ENCODE measurements at places on chromosomes 13 and 19.

DNA sequence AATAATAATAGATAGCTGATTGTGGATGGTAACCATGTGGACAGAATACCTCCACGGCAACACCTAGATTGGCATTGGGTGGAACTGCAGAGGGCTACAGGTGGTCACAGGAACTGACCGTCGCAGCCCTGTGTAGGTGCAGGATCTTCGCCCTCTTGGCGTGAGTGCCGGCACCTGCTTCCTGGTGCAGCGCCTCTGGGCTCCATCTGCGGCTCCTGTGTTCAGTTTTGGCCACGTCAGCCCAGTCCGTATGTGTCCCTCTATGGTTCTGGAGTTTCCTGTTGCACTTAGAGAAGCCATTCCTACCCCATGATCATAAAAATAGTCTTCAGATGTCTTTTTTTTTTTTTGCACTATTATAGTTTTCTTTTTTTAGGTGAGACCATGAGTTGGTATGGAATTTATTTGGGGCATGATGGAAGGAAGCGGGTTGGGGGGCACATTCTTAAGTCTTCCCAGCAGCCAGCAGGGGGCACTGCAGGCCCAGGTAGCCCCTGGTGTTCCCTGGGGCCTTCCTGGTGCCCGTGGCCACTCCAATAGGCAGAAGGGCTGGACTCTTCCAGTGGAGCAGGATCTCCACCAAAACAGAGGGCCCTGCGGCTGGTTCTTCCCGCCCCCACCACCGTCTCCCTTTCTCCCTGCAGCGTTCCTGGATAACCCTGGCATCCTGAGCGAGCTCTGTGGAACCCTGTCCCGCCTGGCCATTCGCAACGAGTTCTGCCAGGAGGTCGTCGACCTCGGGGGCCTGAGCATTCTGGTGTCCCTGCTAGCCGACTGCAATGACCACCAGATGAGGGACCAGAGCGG, 10.1 kb upstream of the SLC25A42 start:
- no peak for DNase-seq

- DNase-seq: peak; percentile 29
Observed at GRCh38 chr19:58346961-58347929, 6.0 kb downstream of the A1BG start.

GRCh38 chr13:100212904-100213553, 124.1 kb downstream of the PCCA start:
- no peak for DNase-seq

DNA sequence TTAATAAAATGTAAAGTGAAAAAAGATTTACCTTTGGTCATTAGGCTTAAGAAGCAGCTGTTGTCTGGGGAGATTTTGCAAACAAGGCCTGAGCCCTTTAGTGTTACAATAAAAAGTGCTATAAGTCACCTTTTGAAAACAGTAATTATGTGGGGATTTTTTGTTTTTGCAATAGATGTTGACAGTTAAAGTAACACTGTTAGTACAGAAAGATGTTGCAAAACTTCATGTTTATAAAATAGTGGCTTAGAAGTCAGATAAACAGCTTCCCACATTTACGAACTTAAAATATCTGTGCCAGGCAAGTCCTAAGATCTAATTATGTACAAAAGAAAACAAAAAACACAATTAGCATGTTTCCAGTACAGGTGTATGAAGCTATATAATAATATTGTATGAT, 138.0 kb upstream of the IRS2 start:
- no peak for DNase-seq

Measured in stimulated activated CD4-positive, alpha-beta T cell treated with anti-CD3 and anti-CD28 coated beads, Interleukin-1b, Interleukin-23, amount 100 ng/mL, for 1 hour (primary cell).